ENCODE measurements at places on chromosomes 2 and 18. TPM values are rescaled to one million over a fixed set of nuclear protein-coding genes. Genes with fewer than 3 reads are reported as not detected.

The BAZ2B gene
- total RNA-seq: 46.0 TPM

The ATF2 gene
- total RNA-seq: 37.6 TPM

DNA sequence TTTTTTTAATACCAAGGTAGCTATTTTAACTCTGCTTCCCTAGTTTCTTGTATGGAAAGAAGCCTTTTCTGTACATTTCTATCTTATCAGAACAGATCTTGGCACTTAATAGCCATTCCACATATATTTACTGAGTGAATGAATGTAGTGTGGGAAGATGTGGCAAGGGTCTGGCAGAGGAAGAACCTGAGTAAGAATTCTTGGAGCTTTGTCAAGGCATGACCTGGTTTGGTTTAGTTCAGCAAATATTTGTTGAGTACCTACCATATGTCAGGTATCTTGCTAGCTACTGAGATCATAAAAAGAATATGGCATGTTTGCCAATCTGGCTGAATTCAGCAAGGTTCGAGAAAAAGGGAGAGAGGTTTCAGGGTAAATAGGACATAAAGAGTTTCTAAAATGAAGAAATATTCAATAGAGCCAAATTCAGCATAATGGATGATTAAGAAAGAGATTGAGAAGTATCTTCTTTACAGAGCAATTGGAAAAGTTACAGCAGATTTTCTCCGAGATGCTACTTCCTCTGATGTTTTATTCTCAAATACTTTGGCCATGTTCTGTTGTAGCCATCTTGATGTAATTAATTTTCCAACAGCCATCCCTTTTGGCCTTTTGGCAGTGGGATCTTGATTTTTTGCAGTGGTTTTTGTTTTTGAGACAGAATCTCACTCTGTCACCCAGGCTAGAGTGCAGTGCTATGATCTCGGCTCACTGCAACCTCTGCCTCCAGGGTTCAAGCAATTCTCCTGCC, 21.7 kb upstream of the MEP1B start:
- no peak for DNase-seq

The PDE1A gene
- 10.5 TPM for total RNA-seq

The LGALSL gene
- 3.8 TPM for total RNA-seq

GRCh38 chr2:180652794-180653193, 327.6 kb upstream of the UBE2E3 start:
- no peak for DNase-seq

DNA sequence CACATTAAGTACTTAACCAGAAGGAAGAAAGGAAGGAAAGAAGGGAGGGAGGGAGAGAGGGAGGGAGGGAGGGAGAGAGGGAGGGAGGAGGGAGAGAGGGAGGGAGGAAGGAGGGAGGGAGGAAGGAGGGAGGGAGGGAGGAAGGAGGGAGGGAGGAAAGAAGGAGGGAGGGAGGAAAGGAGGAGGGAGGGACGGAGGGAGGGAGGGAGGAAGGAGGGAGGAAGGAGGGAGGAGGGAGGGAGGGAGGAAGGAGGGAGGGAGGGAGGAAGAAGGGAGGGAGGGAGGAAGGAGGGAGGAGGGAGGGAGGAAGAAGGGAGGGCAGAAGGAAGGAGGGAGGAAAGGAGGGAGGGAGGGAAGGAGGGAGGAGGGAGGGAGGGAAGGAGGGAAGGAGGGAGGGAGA, 363.3 kb downstream of the MBD2 start:
- no peak for DNase-seq

The SPC25 gene
- 1.4 TPM for total RNA-seq

GRCh38 chr2:33588232-33588631, 10.9 kb downstream of the FAM98A start:
- DNase-seq: no peak

DNA sequence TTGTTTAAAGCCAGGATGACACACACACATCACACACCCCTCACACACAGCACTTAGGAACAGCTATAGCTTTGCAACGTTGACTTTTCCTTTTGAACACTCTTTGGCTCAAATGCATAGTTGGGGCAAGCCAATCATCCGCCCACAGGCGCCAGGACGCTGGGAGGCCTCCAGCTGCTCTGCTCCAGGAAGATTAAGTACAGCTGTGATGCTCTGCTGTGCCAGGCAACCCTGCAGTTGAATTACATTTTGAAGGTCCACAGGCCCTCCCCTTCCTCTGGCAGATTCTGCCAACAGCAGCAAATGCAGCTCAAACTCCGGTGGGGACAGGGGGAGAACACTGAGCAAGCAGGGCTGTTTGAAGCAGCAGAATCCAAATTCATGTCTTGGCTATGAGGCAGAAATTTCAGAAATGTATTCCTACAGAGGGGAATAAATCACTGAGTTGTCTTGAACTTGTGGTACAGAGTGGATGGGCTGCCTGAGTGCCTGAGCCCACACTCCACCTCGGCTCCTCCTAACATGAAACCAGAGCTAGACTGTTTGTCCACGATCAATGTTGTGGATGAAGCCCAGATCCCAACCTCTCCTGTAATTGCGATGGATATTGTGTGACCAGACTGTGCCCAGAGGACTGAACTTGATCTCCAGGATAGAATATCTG, 86.5 kb upstream of the PPP1CB start:
- no peak for DNase-seq

- no peak for DNase-seq
These were observed 953.5 kb downstream of the CNTNAP5 start for GRCh38 chr2:124978597-124978996.

DNA sequence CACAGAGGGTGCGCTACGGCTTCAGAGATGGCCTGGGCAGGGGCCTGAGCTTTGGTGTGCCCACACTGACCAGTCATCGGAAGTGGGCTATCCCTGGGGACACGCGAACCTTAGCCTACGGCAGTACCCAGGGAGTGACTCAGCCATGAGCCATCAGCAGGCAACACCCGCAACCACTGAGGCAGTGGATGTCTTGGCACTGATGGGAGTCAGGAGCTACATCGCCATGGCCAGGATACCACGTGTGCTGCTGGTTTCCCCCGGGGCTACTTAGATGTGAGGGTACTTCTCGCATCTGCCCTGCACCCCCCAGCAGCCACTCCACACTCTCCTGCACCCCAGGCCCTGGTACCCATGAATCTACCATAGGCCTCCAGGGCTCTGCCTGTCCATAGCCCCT, 12.8 kb upstream of the HPCAL1 start:
- DNase-seq: no peak
